Tibial artery (tissue), 4 donors: ENCODE measurements at places on chromosomes 13 and 19.

- no peaks in the 10 kb centered on the region for H3K27me3 ChIP-seq
- peak overlapping the region; percentile 52 for H3K27ac ChIP-seq
- H3K4me1 ChIP-seq = peaks cover 21% of the 10 kb centered on the region
- no peak overlapping the region for H3K4me3 ChIP-seq
- no peak for DNase-seq
These were observed 113.2 kb downstream of the ESD start for GRCh38 chr13:46683676-46684260.

DNA sequence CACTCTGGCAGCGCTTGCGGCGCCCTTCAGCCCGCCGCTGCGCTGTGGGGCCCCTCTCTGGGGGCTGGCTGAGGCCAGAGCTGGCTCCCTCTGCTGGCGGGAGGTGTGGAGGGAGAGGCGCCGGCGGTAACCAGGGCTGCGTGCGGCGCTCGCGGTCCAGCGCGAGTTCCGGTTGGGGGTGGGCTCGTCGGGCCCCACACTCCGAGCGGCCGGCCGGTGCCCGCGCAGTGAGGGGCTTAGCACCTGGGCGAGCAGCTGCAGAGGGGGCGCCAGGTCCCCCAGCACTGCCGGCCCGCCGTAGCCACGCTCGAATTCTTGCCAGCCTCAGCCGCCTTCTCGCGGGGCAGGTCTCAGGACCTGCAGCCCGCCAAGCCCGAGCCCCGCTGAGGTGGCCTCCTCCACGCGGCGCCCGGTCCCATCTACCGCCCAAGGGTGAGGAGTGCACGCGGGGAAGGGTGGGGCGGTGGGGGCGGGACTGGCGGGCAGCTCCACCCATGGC, 879.0 kb upstream of the SLITRK5 start:
- DNase-seq = no peak
- no peaks in the 10 kb centered on the region for H3K36me3 ChIP-seq
- H3K27me3 ChIP-seq = no peaks in the 10 kb centered on the region
- H3K4me3 ChIP-seq = no peak overlapping the region
- H3K4me1 ChIP-seq = no peaks in the 10 kb centered on the region

- H3K4me3 ChIP-seq = peak overlapping the region; percentile 15
- H3K36me3 ChIP-seq = no peaks in the 10 kb centered on the region
- H3K4me1 ChIP-seq = no peaks in the 10 kb centered on the region
These were observed 5.4 kb downstream of the SOX21 start for GRCh38 chr13:94706843-94707399.

- H3K4me1 ChIP-seq = peaks cover 12% of the 10 kb centered on the region
- no peak overlapping the region for H3K27ac ChIP-seq
- H3K36me3 ChIP-seq = no peaks in the 10 kb centered on the region
- no peaks in the 10 kb centered on the region for H3K27me3 ChIP-seq
- H3K4me3 ChIP-seq = no peak overlapping the region
- no peak for DNase-seq
These were observed 191.2 kb downstream of the SPRY2 start for GRCh38 chr13:80149736-80150135.

- no peak for DNase-seq
- H3K27me3 ChIP-seq = no peaks in the 10 kb centered on the region
- peaks cover 4% of the 10 kb centered on the region for H3K4me1 ChIP-seq
- H3K27ac ChIP-seq = no peak overlapping the region
These were observed 373.2 kb downstream of the LMO7 start for GRCh38 chr13:76009267-76009890.

- no peaks in the 10 kb centered on the region for H3K27me3 ChIP-seq
- no peak overlapping the region for H3K4me3 ChIP-seq
- peak overlapping the region; percentile 44 for H3K27ac ChIP-seq
- no peaks in the 10 kb centered on the region for H3K36me3 ChIP-seq
- no peak for DNase-seq
These were observed 420.5 kb downstream of the FGF9 start for GRCh38 chr13:22091222-22091970.

- peak overlapping the region; percentile 78 for H3K27ac ChIP-seq
- peaks cover 3% of the 10 kb centered on the region for H3K4me1 ChIP-seq
- peak overlapping the region; percentile 53 for H3K4me3 ChIP-seq
- no peaks in the 10 kb centered on the region for H3K27me3 ChIP-seq
These were observed 982 bp upstream of the DACT3 start for GRCh38 chr19:46661735-46662592.

DNA sequence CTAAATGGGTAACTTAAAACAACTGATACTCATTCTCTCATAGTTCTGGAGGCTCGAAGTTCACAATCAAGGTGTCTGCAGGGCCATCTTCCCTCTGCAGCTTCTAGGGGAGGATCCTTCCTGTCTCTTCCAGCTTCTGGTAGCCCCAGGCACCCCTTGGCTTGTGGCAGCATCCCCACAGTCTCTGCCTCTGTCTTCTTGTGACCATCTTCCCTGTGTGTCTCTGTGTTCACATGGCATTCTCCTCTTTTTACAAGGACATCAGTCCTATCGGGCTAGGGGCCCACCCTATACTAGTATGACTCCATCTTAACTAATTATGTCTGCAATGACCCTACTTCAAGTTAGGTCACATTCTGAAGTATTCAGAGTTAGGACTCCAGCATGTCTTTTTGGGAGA, 73.5 kb downstream of the ANKRD10 start:
- no peaks in the 10 kb centered on the region for H3K4me1 ChIP-seq
- H3K4me3 ChIP-seq = no peak overlapping the region
- peaks cover 18% of the 10 kb centered on the region for H3K27me3 ChIP-seq
- no peak for DNase-seq
- no peak overlapping the region for H3K27ac ChIP-seq

- no peak overlapping the region for H3K4me3 ChIP-seq
- no peaks in the 10 kb centered on the region for H3K36me3 ChIP-seq
- DNase-seq = no peak
- H3K27ac ChIP-seq = no peak overlapping the region
- H3K27me3 ChIP-seq = no peaks in the 10 kb centered on the region
These were observed 1.6 kb upstream of the GAS6 start for GRCh38 chr13:113865427-113865826.

GRCh38 chr13:32894589-32895001, 121.6 kb upstream of the KL start:
- no peaks in the 10 kb centered on the region for H3K36me3 ChIP-seq
- H3K27ac ChIP-seq = no peak overlapping the region
- no peaks in the 10 kb centered on the region for H3K4me1 ChIP-seq
- H3K27me3 ChIP-seq = no peaks in the 10 kb centered on the region
- no peak for DNase-seq
- no peak overlapping the region for H3K4me3 ChIP-seq

DNA sequence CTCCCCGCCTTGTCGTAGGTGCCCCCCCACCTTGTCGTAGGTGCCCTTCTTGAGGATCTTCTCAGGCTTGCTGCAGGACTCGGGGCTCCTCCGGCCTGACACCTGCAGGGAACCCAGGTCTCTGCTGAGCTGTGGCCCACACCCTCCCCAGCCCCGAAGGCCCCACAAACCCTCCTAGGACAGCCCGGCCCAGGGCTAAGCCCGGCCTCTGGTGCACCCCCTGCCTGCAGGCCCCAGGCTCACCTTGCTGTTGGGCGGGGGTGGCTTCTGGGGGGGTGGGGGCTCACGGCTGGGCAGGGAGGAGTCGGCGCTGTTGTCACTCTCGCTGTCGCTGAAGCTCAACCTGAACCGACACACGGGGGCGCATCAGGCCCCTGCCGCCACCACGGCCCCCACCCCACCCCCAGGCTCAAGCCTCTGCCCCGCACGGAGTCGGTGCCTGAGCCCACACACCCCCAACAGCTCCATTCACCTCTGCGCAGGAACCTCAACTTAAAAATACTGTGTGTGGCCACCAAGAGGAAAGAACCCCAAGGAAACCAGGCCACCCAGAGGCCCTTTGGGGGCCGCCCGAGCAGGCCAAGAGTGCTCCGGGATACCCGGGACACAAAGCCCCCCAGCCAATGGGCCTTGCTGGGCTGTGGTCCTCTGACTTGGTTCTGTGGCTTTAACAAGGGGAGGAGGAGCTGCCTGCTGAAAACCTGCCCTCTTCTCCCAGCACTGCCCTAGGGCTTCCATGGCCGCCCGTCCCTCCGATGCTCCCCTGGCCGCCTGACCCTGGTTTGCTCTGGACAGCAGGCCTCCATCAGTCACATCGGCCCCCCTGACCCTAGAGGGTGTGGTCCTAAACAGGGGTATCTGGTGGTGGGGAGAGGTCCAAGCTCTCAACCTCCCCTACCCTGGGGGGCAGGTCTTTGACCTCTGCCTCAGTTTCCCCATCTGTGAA, 65.8 kb downstream of the MLLT1 start:
- no peak for DNase-seq
- H3K36me3 ChIP-seq = peaks cover 77% of the 10 kb centered on the region
- H3K4me3 ChIP-seq = no peak overlapping the region
- H3K27ac ChIP-seq = no peak overlapping the region
- peaks cover 5% of the 10 kb centered on the region for H3K4me1 ChIP-seq

GRCh38 chr13:42625611-42626010, 51.7 kb downstream of the TNFSF11 start:
- H3K27ac ChIP-seq = no peak overlapping the region
- no peaks in the 10 kb centered on the region for H3K4me1 ChIP-seq

GRCh38 chr13:50070186-50070585, 54.9 kb downstream of the KCNRG start:
- H3K27ac ChIP-seq = peak overlapping the region; percentile 98
- no peaks in the 10 kb centered on the region for H3K27me3 ChIP-seq
- H3K4me3 ChIP-seq = no peak overlapping the region
- no peak for DNase-seq
- peaks cover 4% of the 10 kb centered on the region for H3K36me3 ChIP-seq

DNA sequence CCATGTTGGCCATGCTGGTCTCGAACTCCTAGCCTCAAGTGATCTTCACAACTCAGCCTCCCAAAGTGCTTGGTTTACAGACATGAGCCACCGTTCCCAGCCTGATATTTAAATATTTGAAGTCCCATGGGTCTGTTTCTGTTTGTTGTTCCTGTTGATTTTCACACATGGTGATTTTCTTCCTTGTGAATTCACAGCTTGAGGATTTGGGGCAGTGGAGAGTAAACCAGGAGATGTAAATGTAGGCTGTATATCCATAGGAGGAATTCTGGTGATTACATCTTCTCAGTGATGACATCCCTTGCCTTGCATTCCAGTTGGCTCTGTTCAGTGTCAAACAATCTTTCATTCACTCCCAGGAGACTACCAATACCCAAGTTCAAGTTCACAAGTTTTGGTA, 471.9 kb downstream of the KCTD12 start:
- H3K27ac ChIP-seq = no peak overlapping the region
- no peaks in the 10 kb centered on the region for H3K27me3 ChIP-seq
- DNase-seq = no peak
- no peaks in the 10 kb centered on the region for H3K4me1 ChIP-seq

GRCh38 chr13:62360609-62361008, 945.0 kb upstream of the PCDH20 start:
- H3K4me1 ChIP-seq = no peaks in the 10 kb centered on the region
- no peaks in the 10 kb centered on the region for H3K36me3 ChIP-seq
- no peak overlapping the region for H3K27ac ChIP-seq
- no peak for DNase-seq
- no peak overlapping the region for H3K4me3 ChIP-seq

DNA sequence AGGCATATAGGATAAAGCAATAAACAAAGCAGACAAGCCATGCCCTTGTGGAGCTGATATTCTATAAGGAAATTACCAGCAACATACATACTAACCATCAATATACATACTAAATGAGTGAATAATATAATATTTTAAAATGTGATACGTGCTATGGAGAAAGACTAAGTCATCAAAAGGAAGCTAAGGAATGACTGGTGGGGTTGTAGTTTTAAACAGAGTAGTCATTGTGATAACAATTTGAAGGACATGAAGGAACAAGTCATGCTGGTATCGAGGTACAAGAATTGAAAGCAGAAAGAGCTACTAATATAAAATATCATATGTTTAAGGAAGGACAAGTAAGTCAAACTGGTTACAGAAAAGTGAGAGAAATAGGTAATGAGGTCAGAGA, 894.9 kb upstream of the PCDH9 start:
- no peak overlapping the region for H3K27ac ChIP-seq
- H3K4me1 ChIP-seq = no peaks in the 10 kb centered on the region
- H3K4me3 ChIP-seq = no peak overlapping the region
- H3K36me3 ChIP-seq = no peaks in the 10 kb centered on the region
- DNase-seq = no peak

DNA sequence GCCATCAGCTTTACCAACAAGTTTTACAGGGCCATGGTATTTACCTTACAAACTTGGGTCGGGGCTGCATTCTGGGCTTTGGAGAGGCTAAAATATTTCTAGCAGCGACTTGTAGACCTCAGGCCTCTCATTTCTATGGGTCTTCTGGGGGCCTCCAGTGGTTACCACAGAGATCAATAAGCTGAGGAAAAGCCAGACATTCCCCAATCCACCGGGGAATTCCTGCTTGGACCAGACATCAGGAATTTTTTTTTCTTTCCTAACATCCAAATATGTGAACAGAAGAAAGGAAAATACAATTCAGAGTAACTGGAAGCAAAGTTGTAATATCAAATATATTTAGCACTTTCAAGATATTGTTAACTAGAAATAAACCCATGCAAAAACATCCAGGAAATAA, 1.5 kb downstream of the DZIP1 start:
- DNase-seq = no peak
- no peak overlapping the region for H3K27ac ChIP-seq
- no peaks in the 10 kb centered on the region for H3K36me3 ChIP-seq
- peaks cover 22% of the 10 kb centered on the region for H3K4me1 ChIP-seq
- no peaks in the 10 kb centered on the region for H3K27me3 ChIP-seq

- DNase-seq = no peak
- H3K4me3 ChIP-seq = no peak overlapping the region
- no peak overlapping the region for H3K27ac ChIP-seq
These were observed 1534.8 kb downstream of the SLITRK5 start for GRCh38 chr13:89205856-89206520.

GRCh38 chr13:95298169-95298965, 2.9 kb downstream of the ABCC4 start:
- H3K4me3 ChIP-seq = no peak overlapping the region
- no peaks in the 10 kb centered on the region for H3K36me3 ChIP-seq
- H3K27me3 ChIP-seq = no peaks in the 10 kb centered on the region
- DNase-seq = no peak
- H3K4me1 ChIP-seq = peaks cover 13% of the 10 kb centered on the region

GRCh38 chr13:41995336-41995735, 34.4 kb upstream of the VWA8 start:
- no peak for DNase-seq
- H3K36me3 ChIP-seq = no peaks in the 10 kb centered on the region
- H3K4me1 ChIP-seq = no peaks in the 10 kb centered on the region
- no peaks in the 10 kb centered on the region for H3K27me3 ChIP-seq

DNA sequence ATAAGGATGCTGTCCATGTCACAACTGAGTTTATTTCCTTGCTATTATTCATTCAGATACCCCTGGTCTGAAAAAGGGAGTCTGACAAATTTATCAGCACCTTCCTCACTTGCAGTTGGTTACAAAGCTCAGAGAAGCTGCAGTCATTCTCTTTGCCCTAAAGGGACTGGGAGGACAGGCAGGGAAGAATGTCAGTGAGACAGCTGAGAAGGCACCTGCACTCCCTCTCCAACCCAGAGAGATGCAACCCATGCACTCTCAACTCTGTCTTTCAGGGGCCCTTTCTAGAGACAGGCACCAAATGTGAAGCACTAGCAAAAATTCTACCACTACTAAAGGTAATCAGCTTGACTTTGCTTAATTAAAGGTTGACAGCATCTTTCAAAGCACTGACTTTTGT, 83.3 kb downstream of the CRYL1 start:
- H3K27ac ChIP-seq = no peak overlapping the region
- no peak overlapping the region for H3K4me3 ChIP-seq
- H3K27me3 ChIP-seq = no peaks in the 10 kb centered on the region
- H3K4me1 ChIP-seq = no peaks in the 10 kb centered on the region
- no peak for DNase-seq

- H3K4me1 ChIP-seq = no peaks in the 10 kb centered on the region
- H3K36me3 ChIP-seq = no peaks in the 10 kb centered on the region
- no peak for DNase-seq
- no peaks in the 10 kb centered on the region for H3K27me3 ChIP-seq
- no peak overlapping the region for H3K27ac ChIP-seq
These were observed 79.9 kb downstream of the RNASEH2B start for GRCh38 chr13:50989476-50989875.
